ENCODE measurements at places on chromosomes 12 and 14. TPM values are rescaled to one million over a fixed set of nuclear protein-coding genes. Genes with fewer than 3 reads are reported as not detected.

The ENDOU gene
- total RNA-seq: not detected

The KCNH3 gene
- 1.8 TPM for total RNA-seq

The BTBD6 gene
- 43.6 TPM for total RNA-seq

The LRRC10 gene
- not detected for total RNA-seq

The STAC3 gene
- total RNA-seq: 4.7 TPM

The CNTN1 gene
- not detected for total RNA-seq

The SIX6 gene
- total RNA-seq: not detected

The RAP1B gene
- total RNA-seq: 226 TPM

The GZMH gene
- total RNA-seq: 2.8 TPM

The SERPINA12 gene
- total RNA-seq: not detected

The SERPINA10 gene
- total RNA-seq: not detected

The ATL1 gene
- total RNA-seq: 0.24 TPM

The KRT6C gene
- not detected for total RNA-seq

The RNASE2 gene
- total RNA-seq: not detected

The CLEC9A gene
- total RNA-seq: not detected

The DPY19L2 gene
- 0.33 TPM for total RNA-seq

The DHH gene
- total RNA-seq: 0.24 TPM

The HVCN1 gene
- total RNA-seq: 26.9 TPM

The IAPP gene
- not detected for total RNA-seq

The RASSF9 gene
- not detected for total RNA-seq

The BATF gene
- total RNA-seq: 33.6 TPM

All from activated naive CD4-positive, alpha-beta T cell treated with anti-CD3 and anti-CD28 coated beads, Interleukin-2, amount 10 ng/mL, durations not matched to agents 5 hours and 36 hours (primary cell).